ENCODE measurements at places on chromosomes 2 and 18. TPM values are rescaled to one million over a fixed set of nuclear protein-coding genes. Genes with fewer than 3 reads are reported as not detected.

DNA sequence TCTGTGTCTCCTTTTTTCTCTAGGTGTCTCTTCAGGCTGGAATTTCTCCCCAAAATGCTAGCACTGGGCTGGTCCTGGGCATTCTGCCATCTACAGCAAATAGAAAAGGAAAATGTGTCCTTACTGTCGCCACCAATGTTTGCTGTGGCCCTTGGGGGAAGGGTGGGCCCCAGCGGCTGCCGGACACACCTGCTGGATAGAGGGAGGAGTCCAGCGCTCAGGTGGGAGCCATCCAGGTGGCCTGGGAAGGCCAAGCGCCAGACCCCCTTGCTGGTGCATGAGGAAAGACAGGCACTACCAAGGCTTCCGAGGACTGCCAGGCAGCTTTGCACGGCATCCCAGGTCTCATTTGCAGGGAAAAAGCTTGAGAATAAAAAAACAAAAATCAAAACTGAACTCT, 147.7 kb upstream of the GATA6 start:
- no peak for DNase-seq

DNA sequence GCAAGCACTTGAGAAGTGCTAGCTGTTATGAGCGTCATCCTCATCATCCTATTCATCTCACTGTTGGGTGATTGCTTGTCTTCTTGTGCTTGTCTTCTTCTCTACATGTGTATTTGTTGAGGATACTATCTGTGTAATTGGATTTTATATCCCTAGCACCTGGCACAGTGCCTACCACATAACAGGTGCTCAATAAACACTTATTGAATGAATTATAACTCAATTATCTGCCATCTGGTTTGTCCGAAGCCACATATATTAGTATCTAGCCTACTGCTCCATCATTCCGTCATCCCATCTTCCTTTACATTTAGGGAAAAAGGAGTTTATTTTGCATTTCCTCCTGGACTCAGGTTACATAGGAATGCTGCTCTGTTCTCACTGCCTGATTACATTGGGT, 330.4 kb upstream of the ETAA1 start:
- no peak for DNase-seq

DNA sequence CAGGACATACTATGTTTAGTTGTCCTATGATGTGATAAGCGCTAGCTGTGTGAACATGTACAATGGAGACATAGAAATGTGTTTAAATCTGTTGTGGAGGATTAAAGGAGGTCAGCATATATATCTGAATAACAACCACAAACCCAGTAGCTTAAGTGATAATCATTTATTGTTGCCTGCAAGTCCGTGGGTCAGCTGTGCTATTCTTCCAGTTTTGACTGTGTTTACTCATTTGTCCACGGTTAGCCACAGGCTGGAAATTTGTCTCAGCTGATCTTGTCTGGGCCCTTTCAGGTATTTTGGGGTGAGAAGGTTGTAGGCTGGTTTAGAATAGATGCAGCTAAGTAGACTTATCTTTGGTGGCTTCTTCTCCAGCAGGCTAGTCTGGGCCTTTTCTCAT, 110.4 kb downstream of the PARD3B start:
- no peak for DNase-seq

DNA sequence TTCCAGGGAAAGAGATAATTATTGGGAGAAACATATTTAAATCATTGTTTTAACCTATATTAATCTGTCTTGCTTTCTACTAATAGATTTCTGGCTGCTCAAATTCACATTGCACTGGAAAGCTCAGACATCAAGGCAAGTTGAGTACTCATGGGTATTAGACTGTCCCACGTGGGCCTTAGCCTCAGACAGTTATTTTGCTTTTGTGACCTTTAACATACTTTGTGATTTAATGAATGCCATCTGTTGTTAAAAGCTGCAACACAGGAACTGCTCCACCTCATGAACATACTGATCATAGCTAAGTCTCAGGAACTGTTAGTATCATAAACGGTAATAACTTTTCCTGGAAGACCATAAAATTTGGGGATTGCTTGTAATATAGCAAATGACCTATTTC, 2.7 kb upstream of the LCT start:
- no peak for DNase-seq

Gene MYO5B
- total RNA-seq = 0.13 TPM

Gene VIL1
- total RNA-seq = 0.11 TPM

Gene STPG4
- total RNA-seq = not detected

Gene FTCDNL1
- 2.6 TPM for total RNA-seq

DNA sequence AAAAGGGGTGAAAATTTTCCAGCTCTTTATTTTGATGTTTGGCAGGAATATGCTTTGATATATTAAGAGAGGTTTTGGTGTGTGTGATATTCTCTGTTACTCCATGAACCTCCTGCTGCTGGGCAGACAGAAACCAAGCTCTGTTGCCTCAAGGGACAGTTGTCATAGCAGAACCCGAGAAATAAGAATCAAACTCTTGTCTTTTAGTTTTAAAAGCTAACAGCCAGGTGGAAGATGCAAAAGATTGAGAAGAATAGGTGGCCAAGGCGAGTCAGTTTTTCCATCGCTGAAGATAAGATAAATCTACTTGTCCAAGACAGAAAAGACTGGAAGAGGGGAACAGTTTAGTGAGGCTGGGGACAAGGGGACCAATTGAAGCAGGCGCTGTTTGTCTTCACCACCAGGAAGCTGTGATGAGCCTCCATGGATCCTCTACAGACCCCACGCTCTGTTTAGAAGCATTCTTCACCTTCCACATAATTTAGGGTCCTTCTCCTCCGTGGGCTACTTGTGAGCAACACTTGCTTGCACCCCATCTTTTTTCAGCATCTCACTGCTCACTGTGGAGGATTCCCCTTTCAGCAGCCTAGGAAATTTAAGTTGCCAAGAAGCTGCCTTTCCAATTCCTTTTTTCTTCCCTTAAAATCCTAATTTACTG, 23.9 kb downstream of the PMAIP1 start:
- DNase-seq = no peak

- no peak for DNase-seq
Measured at GRCh38 chr2:46699934-46700256, 215.7 kb downstream of the MCFD2 start.

DNA sequence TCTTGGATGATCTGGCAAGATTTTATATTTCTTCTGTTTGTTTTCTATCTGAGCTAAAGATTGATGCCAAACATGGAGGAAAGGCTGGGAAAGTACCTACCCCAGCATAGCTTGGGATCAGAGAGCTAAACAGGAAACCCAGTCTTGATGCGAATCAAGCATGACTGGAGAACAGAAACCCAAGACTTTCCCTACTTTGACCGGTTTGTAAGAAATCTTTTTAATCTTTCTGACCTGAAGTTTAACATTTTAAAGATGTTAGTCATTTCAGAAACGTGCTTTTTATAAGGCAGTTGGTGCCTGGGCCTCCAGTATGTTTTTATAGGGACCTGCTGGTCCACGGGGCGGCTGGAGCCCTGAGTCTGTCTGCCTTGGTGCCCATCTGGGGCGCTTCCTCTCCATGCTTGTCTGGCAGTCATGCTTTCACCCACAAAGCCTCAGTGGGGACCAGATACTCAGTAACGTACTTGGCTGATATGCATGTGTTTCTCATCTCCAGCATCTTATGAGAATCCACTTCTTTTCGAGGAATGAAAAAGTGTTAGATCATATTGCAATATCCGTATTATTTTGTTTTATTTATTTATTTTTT, 266.5 kb downstream of the PTGR3 start:
- no peak for DNase-seq

Gene CCDC68
- not detected for total RNA-seq

GRCh38 chr18:57439609-57439968, 4.4 kb downstream of the ONECUT2 start:
- DNase-seq = no peak

- DNase-seq = no peak
Measured at GRCh38 chr2:62770629-62771028, 65.1 kb downstream of the EHBP1 start.

- DNase-seq = no peak
Measured at GRCh38 chr2:67839242-67839641, 223.6 kb downstream of the C1D start.

GRCh38 chr2:74424139-74424992, 2.8 kb downstream of the WDR54 start:
- no peak for DNase-seq

Gene TRIM43
- total RNA-seq = not detected

GRCh38 chr2:169767243-169767888, 31.3 kb upstream of the SSB start:
- peak; percentile 48 for DNase-seq

DNA sequence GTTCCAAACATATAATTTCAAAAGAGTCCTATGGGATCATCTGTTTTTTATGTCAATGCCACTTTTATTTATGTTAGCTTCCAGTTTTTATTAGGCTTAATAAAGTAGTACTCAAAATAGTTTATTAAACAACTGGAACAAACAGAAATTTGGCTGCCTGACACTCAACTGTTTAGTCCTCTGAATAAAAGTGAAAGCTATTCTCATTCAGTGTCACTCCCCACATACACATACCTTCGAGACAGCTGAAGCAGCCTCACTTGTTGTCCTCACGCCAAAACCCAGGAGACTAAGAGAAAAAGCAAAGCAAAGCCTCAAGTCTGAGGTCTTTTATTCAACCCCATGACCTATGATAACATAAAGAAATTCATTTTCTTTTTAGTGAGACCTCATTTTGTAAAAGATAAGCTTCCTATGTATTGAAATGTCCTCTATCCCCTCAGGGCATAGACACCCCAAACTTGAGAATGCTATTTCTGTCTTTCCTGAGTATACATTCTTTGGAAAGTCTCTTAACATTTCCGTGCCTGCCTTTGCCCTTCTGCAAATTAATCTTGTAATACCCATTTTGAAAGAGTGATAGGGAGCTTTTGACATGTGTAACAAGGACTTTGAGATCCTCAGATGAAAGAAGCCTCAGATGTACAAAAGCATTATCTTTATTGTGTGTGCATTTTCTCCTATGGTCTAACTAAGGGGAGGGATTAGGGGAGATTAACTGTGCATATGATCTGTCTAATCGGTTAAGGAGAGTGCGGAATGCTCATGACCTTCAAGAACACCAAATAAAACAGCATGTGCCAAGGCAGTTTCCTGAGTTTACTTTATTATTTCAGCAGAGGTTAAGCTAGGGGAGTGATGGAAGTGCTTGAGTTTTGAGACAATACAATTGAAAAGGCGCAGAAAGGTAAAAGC, 1523.7 kb upstream of the PIK3C3 start:
- no peak for DNase-seq

GRCh38 chr2:174606336-174606735, 8.7 kb upstream of the WIPF1 start:
- peak; percentile 34 for DNase-seq

- no peak for DNase-seq
Measured at GRCh38 chr2:86704459-86704971, 15.6 kb upstream of the RMND5A start.

GRCh38 chr2:208062113-208062512, 36.8 kb upstream of the PLEKHM3 start:
- no peak for DNase-seq

DNA sequence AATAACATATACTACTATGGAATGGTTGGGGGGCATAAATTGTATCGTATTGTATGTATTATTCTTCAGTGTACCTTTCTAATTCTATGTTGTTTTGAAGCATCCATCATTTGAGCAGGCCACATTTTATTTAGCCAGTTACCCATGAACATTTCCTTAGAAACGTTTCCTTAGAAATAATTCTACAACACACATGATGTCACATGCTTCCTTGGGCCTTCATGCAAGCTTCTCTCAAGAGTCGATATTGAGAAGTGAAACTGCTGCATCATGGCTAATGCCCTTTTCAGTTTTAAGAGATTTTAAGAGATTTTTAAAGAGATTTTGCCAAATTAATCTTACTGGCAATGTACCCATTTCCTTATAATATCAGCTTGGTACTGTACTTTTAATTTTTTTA, 63.9 kb downstream of the ALPK2 start:
- DNase-seq = no peak

GRCh38 chr2:158498749-158499136, 42.0 kb downstream of the PKP4 start:
- DNase-seq = no peak

Gene LYG2
- not detected for total RNA-seq

Gene AQP4
- total RNA-seq = 0.08 TPM

DNA sequence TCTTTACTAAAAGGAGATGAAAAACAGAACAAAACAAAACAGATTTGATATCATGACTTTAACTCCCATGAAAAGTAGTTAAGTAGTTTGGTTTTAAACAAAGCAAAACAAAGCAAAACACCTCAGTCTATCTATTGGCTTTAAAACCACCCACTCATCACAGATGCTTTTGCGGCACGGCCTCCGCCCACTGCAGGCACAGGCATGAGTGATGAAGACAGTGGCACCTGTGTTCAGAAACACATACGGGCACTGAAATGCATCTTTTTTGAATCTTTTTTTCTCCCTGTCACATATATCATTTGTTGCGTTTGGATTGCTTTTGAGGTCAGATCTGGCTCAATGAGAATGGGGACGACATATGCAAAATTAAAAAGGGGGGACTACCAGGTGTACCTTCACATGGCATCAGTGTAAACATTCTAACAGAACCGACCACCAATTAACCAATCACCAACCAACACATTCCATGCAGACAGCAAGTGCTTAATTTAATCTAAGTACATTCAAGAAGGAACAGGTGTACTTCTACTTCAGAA, 147.4 kb upstream of the REV1 start:
- no peak for DNase-seq

Gene DES
- total RNA-seq = 0.61 TPM

DNA sequence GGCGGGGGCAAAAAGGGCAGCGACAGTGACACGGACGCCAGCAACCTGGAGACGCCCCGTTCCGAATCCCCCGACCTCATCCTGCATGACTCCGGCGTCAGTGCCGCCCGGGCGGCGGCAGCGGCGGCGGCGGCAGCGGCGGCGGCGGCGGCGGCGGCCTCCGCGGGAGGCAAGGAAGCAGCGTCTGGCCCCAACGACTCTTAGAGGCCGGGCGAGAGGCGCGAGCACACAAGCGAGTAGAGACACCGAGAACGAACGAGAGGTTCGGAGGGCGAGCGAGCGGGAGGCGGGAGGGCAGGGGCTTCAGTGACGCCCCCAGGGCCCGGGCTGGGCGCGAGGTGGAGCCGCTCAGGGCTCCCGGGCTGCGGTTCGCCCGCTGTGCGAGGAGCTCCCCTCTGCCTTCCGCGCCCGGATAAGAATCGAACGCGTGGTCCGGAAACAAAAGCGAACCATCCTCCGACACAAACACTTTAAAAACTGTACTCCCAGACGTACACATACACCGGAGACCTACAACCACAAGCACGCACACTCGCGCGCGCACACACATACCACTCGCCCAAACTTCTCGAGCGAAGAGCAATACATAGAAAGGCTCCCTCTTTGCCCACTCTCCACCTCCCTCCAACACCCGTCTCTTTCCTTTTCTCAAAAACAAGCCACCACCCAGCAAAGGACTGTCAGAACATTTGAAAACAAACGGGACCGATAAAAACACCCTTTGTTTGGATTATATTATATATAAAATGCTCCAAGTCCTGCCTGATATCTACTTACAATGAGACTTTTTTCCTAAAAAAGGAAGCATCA, 2.8 kb downstream of the SP9 start:
- DNase-seq = no peak

DNA sequence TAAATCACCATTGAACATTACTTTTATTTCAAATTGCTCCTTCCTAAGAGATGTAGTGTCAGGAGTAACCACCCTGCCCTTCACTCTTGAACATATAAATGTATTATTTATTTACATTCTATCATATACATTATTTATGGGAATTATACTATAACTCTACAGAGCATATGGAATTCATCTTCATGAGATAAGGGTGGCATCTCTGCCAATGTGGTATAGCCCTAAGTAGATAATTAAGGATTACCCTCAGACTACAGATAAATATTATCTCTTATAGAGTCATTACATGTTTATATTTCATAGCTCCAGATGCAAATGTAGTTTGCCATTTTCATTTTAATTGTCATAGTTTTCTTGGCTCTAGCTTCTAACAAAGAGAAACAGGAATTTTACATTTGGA, 17.3 kb downstream of the MEIS1 start:
- no peak for DNase-seq

Gene CKAP2L
- total RNA-seq = 3.2 TPM

Gene IL1F10
- not detected for total RNA-seq
